ENCODE measurements at places on chromosomes 11 and 22. TPM values are rescaled to one million over a fixed set of nuclear protein-coding genes. Genes with fewer than 3 reads are reported as not detected.

RAB36 gene
- total RNA-seq: 0.22 TPM

DSCAML1 gene
- 0.29 TPM for total RNA-seq

ARHGAP8 gene
- 3.2 TPM for total RNA-seq

DNA sequence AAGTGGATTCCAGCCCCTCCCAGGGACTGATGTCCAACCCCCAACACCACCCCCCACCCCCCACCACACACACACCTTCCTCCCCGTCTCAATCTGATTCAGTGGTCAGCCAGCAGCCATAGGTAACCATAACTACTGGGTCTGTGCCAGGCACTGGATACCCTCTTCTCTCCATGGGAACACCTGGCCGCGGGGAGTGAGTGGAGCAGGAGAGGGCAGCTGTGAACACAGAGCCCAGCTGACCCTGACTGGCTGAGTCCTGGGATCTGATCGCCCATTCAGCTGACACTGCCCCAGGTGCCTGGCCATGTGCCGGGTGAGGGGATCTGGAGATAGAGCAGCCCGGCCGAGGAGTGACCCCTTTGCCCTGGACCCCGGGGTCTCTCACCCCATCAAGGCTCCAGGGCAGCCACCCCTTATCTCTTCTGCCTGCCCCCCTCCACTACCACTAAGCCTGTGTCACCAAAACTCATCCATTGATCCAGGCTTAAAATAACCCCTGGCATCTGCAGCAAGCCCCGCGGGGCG is 2.6 kb upstream of the SHISA8 start:
- no peak for DNase-seq
- H3K36me3 ChIP-seq: no peaks in the 10 kb centered on the region
- H3K27ac ChIP-seq: no peak overlapping the region
- peaks cover 20% of the 10 kb centered on the region for H3K4me1 ChIP-seq
- no peak overlapping the region for H3K4me3 ChIP-seq

- no peaks in the 10 kb centered on the region for H3K4me1 ChIP-seq
- H3K36me3 ChIP-seq: no peaks in the 10 kb centered on the region
- no peak overlapping the region for H3K4me3 ChIP-seq
- no peak for DNase-seq
These were observed 1121.8 kb downstream of the TBC1D22A start for GRCh38 chr22:47884200-47884599.
